ENCODE measurements at places on chromosomes 12 and 14.

DNA sequence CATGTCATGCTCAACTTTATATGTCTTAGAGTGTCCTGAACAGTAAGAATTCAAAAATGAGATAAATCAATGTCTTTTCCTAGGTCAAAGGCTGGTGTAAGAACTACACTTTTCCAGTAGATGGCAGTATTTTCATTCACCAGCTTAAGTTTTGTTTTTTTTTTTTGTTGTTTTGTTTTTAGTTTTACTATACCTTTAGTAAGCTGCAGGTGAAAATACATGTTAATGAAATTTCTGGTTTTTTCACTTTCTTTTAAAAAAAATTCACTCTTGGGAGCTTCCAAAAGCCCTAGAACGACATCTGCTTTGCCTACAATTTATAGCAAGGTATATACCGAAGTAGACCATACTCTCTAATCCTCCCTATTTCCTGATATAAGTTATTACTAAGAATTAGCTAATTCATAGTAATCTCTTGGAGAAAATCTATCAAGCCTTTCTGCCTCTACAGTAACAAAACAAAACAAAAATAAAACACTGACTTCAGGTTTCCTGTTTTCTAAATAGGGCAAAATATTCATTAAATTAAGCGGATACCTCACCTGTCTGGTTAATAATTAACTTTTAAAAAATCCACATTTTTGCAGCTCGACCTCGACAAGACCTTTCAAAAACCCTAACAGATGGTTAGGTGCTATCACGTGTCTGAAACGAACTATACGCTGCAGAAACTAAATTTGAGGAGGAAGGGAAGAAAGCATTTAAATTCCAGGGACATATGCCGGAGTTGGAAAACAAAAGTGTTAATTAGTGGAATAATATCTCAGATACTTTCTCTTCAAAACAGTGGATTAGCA, 2.7 kb upstream of the SAMD4A start:
- DNase-seq: peak; percentile 34

DNA sequence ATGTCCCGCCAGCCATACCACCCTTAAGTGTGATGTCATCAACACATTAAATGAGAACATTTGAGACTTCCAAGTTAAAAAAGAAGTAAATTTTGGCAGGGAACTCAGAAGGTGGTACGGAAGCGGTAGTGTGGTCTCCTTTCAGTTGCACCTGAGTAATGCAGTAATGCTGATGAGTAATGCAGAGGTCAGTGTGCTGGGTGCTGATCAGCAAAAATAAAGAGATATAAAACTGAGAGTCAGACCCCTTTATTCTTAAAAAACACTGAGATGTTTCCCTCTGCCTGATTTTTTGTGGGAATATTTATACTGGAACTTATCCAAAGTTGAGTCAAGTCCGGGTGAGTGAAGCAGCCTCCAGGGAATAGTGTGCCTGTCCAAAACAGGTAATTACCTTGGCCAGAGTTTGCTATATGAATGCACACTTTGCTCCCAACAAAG, 370.6 kb upstream of the PRICKLE1 start:
- no peak for DNase-seq

DNA sequence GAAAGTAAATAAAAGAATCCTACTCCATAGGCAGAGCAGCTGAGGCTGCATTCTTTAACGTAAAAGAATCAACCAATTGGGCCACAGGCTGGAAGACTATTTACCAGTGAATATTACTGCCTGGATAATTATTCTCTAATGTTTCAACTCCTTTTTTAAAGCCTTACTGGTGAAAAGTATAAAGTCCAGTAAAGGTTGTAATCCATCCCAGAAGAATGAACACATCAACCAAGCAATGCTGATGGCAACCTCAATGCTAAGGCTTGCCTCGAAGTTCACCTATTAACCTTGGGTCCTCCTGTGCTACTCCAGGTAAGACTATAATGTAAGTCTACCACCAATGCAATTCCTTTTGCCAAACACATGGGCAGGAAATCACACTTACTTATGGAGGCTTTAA, 77.3 kb downstream of the ATXN2 start:
- DNase-seq: no peak

- no peak for DNase-seq
These were observed 421 bp upstream of the RBMS2 start for GRCh38 chr12:56521209-56521589.

DNA sequence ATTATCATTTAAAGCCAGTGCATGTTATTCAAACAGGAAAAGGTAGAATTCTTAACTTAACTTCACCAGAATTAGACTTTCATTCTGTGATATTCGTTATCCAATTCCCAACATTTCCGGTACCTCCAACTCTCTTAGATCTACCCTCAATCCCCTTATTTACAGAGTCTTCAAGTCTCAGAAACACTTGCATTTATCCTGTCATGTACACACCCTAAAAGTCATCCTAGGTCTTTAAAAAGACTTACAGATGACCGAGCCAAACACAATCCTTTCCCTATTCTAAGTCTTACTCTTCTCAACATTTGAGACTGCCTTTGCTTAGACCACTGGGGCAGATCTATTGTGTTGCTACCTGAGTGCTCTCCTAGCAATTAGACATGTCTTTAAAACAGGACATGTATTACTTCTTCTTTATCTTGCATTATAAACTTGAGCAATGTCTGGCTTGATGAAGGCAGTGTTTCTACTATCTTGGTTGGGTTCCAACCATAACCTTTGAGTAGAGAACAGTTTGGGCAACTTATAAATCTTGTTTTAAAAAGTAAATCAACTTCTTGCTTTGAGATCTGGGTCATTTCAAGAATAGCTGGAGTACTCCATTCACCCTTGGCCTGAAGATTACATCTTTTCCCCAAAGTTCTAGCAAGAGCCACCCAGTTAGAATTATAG, 140.6 kb upstream of the PLEKHG7 start:
- no peak for DNase-seq

DNA sequence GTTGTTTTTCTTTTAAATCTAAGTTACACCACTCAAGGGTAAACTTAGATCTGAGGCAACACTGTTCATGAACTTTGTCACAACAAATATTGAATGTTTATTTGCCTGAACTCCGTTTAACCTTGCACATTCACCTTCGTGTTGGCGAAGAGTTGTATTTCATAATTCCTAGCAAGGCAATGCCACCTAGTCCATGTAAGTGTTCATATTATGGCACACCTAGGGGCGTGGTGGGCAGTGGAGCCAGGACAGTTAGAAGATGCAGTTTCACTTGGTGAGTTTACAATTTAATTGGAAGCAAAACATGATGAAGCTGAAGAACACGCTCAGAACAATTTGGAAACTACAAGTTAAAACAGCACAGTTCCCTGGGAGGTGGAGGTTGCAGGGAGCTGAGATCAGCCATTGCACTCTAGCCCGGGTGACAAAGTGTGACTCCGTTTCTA, 30.4 kb upstream of the GNPNAT1 start:
- no peak for DNase-seq

- no peak for DNase-seq
These were observed 8.1 kb upstream of the RNF34 start for GRCh38 chr12:121391619-121392324.

- no peak for DNase-seq
These were observed 7.5 kb upstream of the ZFP36L1 start for GRCh38 chr14:68800390-68800789.

DNA sequence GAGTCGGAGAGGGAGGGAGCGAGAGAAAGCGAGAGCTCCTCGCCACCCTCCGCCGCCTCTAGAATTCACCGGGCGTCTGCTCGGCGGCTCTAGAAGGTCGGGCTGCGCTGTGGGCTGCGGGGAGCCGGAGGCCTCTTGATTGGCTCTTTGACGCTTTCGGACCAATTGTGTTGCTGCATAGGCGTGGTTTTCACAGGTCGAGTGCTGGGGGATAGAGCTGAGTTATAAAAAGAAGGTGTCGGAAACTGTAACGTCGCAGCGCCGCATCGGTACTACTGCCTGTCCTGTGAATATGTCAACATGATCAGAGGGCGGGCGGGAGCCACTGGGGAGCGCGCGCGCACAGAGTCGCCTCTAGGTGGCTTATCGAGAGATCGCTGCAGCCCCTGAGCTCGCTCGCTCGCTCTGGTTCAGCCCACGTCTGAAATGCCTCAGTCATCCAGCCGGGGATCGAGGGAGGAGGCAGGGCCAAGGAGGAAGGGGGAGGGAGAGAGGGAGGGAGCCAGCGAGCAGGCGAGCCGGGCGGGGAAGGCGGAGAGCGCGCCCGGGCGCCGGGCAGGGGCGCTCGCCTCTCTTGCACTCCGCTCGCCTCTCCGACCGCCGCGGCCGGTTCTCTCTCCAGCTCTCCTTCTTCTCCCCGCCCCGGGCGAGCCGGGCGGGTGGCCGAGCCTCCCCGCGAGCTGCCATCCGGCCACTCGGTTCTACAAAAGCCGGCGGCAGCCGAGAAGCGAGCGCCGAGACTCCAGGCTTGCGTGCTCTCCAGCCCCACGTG, at the start of gene TBX3:
Gene TBX3, minus strand, starts transcription at position 78 of the 772 bp plus-strand sequence. CDS start 975 bp downstream, outside the sequence.
- DNase-seq: no peak

DNA sequence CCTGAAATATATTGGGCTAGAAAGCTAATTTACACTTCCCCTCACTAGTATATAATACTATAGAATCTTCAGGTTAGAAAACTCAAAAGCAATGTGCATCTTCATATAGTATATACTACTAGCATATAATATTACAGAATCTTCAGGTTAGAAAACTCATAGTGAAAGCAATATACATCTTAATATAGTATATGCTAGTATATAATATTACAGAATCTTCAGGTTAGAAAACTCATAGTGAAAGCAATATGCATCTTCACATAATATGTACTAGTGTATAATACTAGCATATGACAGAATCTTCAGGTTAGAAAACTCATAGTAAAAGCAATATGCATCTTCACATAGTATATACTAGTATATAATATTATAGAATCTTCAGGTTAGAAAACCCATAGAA, 329.6 kb downstream of the ZFP36L1 start:
- DNase-seq: no peak

- no peak for DNase-seq
These were observed 27.1 kb downstream of the ACTN1 start for GRCh38 chr14:68951800-68952530.

- DNase-seq: no peak
These were observed 14.1 kb downstream of the DRAM1 start for GRCh38 chr12:101891462-101891971.

DNA sequence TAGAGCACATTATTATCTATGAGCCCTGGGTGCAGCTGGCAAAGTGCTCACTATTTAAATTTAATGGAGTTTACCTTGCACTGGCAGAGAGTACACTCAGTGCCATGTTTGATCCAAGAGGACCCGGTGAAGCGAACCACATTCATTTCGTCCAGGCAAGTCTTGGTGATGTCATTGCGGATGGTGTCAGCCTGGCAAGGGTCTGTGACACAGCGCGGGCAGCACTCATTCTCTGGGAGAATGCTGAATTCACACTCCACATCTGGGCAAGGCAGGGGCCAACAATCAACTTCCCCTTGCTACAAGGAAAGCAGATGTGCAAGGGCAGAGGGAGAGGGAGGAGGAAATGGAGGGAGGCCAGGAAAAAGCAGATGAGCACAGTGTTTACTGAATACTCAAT, 356.2 kb downstream of the NELL2 start:
- DNase-seq: no peak

DNA sequence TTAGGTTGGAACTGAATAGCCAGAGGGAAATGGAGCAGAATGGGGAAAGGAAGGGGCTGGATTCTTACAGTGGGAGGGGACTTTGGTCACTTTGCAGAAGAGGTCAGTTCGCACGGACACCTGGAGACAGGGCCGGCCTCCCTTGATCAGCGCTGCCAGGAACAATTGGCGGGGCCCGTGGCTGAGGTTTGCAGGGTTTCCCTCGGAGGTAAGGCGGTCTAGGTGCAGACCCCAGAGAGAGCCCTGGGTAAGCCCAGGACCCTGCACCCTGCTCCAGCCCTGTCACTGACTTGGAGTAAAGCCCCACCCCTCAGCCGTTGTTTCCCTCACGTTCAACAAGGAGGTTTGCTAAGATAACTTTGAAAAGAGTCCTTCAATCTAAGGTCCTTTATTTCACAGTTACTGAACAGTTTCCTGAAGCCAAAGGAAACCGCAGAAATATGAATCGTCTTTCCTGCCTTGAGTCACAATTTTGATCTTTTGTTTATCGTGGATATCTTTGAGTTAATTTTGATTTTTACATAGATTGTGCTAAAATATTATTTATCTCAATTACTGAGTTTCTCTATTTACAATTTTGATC, 231.4 kb upstream of the RTL1 start:
- DNase-seq: no peak

DNA sequence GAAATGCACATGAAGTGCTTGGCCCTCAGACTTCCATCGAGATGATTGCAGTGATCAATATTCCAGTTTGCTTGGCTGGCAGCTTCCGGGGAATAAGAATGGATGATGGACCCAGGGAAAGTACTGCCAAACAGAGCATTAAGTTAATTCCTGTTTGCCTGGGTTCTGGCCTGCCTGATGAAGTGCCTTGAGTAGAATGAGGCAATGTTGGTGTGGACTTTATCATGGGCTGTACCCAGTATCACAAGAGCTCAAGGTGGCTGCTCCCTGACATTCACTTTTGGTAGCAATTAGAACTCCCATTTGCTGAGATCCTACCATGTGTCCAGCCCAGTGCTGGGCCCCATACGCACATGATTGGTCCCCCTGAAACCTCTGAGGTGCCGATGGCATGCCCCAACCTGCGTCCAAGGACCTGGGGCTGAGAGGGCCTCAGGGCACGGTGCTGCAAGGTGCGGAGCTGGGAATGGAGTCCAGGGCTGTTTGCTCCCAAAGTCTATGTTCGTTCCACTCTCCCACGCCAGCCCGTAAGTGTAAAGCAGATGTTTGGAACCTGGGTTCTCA, 80.7 kb downstream of the SLC25A47 start:
- DNase-seq: no peak

DNA sequence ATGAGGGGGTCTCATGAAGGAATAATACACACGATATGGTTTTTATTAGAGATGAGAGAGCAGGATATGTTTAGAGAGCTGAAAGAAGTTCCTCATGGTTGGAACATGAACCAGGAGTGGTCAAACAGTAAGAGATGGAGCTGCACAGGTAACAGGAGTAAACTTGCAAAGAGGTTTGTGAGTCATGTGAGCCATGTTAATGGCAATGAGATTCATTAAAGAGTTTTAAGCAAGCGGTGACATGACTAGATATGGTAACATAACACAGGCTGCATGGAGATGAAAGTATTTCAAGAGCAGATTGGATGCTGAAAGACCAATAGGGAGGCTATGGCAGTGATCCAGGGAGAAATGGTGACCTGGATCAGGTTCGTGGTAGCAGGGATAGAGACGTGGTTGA, 62.6 kb upstream of the SSTR1 start:
- no peak for DNase-seq

- no peak for DNase-seq
These were observed 949.2 kb downstream of the GALC start for GRCh38 chr14:87043667-87044200.

- DNase-seq: no peak
These were observed 45.8 kb upstream of the TMED10 start for GRCh38 chr14:75222208-75222701.

GRCh38 chr14:37480446-37481290, 114.4 kb downstream of the FOXA1 start:
- no peak for DNase-seq

- peak; percentile 97 for DNase-seq
These were observed 61.6 kb upstream of the GNPNAT1 start for GRCh38 chr14:52852810-52853521.

GRCh38 chr12:12217018-12217359, 49.9 kb downstream of the LRP6 start:
- no peak for DNase-seq
